Brain (organoid and tissue), 16 donors: ENCODE measurements at places on chromosomes 12 and 14.

GRCh38 chr14:75518625-75519024 lies 3.6 kb upstream of the BATF start:
- no peak for DNase-seq

- no peak for DNase-seq
These were observed 3.9 kb downstream of the STYX start for GRCh38 chr14:52733824-52734223.

DNA sequence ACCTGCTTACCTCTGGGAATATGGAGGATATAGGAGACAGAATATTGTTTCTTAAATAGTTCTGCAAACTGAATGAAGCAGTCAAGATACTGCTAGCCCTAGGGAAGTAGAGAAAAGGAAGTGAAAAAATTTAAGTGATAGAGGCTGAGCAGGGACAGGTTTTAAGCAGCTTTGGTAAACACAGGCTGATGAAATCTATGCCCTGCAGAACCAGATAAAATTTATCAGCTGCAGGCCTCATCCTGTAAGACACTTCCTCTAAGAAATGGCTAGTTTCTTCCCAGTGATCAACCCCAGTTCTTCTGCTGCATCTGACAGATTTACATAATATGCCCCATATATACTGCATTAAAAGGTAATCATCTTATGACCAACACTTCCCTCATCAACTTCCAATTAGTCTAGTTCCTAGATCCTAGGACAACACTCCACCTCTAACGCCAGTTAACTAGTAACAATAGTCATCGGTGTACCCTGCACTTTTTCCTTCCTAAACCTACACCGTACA lies 1.3 kb upstream of the ESYT1 start:
- DNase-seq = no peak

- no peak for DNase-seq
These were observed 3.7 kb downstream of the BIN2 start for GRCh38 chr12:51320311-51320694.

- DNase-seq = no peak
These were observed 16.3 kb downstream of the CAPZA3 start for GRCh38 chr12:18754124-18754707.

DNA sequence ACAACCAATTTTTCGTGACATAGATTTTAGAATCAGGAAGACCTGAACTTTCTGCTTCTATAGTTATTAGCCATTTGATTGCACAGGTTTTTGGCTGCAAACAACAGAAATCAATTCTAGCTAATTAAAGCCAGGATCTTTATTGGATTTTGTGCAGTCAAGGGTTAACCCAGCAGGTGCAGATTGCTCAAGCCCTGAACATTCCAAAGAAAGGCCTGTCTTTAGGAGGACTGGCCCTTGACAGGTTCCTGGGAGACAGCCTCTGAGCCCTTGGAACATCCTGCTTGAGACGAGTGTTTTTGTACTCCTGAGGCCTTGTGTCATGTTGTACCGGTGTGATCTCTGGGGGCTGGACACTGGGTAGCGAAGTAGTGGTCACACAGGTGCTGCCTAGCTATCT lies 174.6 kb downstream of the PTCSC3 start:
- no peak for DNase-seq

DNA sequence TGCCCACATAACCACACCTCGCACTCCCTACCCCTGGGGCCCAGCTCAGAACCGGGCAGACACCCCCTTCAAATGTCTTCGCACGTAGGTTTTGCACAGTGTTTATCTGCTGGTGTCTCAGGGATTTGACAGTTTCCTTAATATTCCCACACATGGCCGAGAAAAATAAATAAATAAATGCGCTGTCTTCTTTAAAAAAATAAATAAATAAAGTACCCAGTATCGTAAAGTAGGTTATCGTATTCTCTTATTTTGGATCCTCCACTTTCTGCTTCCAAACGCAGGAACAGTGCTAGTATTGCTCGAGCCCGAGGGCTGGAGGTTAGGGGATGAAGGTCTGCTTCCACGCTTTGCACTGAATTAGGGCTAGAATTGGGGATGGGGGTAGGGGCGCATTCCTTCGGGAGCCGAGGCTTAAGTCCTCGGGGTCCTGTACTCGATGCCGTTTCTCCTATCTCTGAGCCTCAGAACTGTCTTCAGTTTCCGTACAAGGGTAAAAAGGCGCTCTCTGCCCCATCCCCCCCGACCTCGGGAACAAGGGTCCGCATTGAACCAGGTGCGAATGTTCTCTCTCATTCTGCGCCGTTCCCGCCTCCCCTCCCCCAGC lies 710 bp upstream of the FOS start:
- DNase-seq = no peak

- no peak for DNase-seq
These were observed 251.9 kb downstream of the TMEM132D start for GRCh38 chr12:129651951-129652350.

DNA sequence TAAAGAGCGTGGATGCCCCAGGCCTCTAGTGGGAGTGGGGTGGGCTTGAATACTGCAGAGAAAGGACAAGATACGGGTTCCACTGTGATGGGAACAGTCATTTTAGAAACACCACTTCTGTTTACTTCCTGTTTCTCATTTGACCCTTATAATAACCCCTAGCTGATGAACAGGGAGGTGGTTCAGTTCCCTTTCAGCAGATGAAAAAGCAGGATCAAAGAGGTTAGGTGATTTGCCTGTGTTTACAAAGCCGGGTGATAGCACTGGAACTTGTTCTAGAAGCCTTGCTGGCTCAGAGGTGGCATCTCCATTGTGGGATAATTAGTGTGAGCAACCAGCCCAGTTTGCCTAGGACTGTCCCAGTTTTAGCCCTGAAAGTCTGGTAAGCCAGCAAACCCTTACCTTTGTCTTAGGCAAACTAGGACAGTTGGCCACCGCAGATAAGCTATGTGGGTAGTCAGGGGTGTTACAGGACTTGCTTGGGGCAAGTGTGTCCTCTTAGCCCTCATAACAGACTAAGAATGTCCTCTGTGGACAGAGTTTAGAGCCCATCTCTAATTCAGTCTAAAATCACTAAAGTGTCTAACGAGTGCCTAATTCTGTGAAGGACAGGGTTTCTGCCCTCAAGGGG lies 7.5 kb upstream of the LRP1-AS start:
- DNase-seq = no peak

DNA sequence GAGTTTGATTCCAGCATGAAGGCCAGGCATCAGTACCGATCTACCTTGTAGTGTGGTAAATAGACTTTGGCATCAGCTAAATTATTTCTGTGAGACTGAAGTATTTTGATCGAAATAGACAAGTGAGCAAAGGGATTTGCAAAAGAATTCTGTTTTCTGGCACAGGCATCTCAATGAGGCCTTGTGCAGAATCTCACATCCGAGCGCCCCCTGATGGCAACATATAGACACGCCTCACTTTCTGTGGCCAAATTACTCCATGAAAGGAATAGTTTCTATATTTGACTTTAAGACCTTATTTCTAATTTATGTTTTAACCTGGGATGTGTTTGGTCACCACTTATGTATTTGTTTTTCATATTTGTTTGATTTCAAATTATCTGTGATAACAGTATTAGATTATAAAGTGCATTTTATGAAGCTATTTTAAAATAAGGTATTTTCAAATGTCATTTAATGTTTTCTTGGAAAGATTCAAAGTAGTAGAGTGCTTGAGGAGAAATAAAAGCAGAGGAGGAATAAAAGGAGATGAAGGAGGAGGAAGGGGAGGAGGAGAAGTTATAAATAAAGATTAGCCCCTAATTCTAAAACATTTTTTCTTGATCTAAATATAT lies 731.9 kb downstream of the NRXN3 start:
- DNase-seq = peak; percentile 73

DNA sequence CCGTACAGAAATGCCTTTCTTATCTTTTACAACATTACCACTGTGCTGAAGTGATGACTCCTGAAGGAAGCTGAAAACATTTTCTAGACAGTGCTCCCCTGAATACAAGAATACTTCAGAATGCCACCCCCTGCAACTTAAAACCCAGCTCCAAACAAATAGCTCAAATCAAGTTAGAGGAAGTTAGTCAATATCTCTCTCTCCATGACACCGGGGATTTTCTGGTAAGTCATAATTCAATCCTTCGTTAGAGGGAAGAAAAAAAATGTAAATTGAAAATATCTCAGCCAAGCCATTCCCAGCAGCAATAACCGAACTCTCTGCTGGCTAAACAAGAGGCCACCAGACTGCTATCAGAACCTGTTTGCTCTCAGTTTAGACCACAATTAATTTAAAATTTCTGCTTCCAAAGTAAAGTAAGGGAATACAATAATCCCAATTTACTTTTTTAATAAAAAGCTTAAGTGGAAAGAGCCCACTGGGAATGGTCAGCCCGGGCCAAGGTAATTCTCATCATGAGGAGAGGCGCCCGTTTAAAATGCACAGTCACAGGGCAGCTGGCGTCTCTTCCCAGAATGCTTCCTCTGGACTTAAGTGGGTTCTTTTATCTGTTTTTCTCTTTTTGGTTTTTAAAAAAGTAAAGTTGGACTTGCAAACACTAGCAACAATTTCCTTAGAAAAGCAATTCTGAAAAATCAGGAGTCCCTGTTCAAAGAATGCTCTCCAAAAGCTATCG lies 710.1 kb upstream of the STXBP6 start:
- no peak for DNase-seq

- DNase-seq = no peak
These were observed 14.4 kb downstream of the ISCU start for GRCh38 chr12:108576660-108577234.

GRCh38 chr12:21913823-21914222 lies 27.4 kb downstream of the ABCC9 start:
- DNase-seq = no peak
